ENCODE measurements at places on chromosomes 7 and 10.

DNA sequence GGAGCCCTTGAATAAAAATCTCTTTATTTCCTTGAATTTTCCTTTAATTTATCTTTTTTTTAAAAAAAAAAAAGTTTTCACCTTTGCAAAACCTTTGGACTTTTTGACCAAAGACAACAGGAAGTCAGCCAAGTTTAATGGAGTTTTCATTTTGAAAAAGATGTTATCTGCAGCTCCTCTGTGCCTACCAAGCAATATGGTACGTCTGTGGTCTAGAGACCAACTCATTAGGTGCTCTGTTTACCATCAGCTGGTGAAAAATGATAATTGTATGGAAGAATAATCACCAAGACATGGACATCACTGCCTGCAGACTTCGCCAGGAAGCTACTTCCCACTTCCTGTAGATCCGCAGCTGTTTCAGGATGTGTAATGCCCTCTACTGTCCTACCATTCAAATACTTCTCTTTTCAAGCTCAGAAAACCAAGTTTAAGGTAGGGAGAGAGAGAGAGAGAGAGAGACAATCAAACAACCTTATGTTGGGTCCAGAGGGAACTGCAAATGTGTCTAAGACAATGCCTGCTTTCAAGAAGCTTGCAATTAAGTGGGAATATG is 18.7 kb downstream of the PLXNA4 start:
- no peak for DNase-seq

DNA sequence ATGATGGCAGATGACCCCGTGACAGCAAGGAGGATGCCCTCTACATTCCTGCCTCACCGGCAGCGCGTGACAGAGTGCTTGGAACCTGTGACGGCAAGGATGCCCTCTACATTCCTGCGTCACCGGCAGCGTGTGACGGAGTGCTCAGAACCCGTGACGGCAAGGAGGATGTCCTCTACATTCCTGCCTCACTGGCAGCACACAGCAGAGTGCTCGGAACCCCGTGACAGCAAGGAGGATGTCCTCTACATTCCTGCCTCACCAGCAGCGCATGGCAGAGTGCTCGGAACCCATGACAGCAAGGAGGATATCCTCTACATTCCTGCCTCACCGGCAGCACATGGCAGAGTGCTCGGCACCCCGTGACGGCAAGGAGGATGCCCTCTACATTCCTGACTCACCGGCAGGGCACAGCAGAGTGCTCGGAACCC is 231.0 kb downstream of the DIP2C start:
- DNase-seq = no peak

DNA sequence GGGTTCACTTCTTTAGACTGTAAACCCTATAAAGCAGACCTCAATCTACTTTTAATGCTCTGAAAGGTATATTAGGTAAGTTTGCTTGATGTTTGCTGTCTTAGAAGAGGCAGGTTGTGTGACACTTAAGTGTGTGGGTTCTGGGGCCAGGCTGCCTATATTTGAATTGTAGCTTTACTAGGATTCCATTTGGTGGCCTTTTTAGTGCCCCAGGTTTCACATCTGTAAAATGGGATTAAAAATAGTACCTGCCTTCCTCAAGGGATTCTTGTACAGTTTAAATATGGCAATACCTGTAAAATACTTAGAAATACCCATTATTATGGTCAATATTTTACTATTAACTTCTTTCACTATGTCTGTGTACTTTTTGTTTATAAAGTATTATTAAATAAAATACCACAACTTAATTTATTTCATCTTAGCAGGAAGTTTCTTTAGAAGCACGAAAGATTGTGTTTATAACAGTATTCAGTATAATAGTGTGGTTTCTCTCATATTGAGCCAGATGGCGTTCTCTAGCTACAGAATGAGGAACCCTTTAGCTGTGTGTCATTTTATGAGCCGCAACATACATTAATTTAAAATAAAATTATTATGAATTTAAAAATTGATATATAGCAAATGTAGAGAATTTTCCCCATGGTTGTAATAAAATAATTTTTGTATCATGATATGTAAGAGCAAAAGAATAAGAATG is 94.2 kb downstream of the CDK14 start:
- no peak for DNase-seq

DNA sequence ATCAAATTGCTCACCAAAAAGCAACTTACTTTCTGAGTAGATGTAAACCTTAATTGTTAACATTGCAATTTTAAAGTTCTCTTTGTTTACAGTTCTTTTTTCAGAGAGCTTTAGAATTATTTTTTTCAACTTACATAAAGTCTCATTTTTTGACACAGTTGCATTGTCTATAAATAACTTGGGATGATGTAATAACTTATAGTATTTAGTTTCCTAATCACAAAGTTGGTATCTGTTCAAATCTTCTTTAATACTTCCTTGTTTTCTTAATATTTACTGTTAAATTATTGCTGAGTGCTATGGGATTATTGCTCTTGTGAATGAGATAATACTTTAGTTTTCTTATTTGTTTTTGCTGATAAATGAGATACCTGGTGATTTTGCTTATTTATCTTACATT is 18.9 kb upstream of the SUV39H2 start:
- no peak for DNase-seq

- no peak for DNase-seq
Observed at GRCh38 chr7:132932296-132933071, 149.4 kb downstream of the CHCHD3 start.

DNA sequence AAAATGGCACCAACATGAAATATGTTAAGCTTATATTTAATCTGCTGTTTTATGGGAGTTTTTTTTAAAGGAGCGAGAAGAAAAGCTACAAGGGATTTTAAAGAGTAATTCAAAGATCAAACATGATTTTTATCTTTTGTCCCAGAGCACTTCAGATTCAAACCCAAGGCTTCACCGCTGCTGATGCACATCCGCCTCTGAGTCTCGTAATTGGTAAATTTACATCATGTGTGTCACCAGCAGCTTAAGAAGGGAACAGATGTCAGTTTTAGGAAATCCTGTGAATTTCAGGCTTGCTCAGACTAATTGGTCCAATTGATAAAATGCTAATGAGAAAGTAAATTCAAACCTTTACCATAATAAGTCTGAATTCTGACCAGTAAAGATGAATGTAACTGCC is 406.3 kb downstream of the GFRA1 start:
- no peak for DNase-seq

DNA sequence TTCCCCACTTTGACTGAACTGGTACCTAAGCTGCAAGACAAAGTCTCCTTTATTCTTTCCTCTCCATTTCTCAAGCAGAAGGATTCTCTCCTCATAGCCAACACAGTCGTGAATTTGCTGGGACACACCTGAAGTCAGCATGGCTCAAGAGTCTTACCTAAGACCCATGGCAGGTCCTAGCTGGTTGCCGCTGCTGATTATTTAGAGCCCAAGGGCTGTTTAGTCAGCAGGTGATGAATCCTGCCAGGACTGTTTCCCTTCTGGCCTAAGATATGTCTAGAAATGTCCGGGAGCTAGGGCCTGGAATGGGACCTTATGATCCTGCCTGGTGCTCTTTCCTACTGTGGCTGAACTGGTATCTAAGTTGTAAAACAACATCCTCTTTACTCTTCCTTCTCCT is 82.8 kb downstream of the AHCYL2 start:
- DNase-seq = no peak

- no peak for DNase-seq
Observed at GRCh38 chr7:100884736-100885439, 4.6 kb downstream of the UFSP1 start.

DNA sequence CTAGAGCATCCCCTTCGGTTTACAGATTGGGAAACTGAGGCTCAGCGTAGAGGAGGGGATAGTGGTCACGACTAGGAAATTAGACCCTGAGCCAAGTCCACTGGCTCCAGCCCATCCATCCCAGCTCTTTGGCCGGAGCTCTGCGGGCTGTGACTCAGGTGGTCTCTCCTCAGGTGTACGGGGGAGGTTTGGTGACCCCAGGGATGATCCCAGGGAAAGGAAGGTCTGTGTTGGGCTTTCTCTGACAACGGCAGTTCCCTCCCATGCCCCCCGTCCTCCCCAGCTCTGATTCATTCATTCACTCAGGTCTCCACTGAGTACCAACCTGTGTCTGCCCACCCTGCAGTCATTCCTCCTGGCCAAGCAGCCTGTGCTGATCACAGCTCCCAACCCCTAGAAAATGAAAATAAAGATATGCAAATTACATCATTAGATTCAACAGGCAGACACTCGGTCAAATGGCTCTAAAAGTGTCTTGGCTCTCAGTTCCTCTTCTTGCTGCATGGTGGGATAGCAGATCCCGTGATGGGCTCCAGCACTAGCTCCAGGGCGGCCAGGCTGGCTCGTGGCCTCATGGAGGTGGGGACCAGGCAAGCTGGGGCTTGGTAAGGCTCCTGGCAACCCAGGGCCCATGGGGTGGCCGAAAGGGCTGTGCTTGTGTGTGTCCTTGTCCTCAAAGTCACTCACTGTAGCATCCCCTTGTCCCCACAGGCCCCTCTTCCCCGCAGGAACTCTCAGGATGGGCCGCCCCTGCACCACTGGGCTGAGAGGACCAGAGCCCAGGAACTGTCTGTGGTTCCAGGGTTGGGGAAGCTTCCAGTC is 37.8 kb downstream of the CLRN3 start:
- DNase-seq = no peak

GRCh38 chr10:100656454-100656853 is 88.9 kb upstream of the PAX2 start:
- DNase-seq = no peak

DNA sequence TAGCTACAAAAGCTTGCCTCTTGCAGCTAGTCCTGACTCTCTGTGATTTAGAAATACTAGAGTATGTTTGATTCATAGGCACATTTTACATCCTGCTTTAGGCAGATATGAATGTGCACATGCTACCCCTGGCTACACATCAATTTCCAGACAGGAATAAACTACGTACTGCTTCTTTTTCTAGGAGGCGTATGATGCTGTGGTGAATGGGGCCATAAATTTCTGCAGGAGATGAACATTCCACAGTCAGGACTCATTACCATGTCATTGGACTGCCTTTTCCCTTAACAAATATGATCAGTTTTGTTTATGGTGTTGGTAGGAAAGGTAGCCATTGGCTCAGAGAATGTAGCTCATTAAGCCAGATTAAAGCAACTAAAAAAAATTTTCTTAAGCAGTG is 50.1 kb upstream of the IFRD1 start:
- DNase-seq = no peak

DNA sequence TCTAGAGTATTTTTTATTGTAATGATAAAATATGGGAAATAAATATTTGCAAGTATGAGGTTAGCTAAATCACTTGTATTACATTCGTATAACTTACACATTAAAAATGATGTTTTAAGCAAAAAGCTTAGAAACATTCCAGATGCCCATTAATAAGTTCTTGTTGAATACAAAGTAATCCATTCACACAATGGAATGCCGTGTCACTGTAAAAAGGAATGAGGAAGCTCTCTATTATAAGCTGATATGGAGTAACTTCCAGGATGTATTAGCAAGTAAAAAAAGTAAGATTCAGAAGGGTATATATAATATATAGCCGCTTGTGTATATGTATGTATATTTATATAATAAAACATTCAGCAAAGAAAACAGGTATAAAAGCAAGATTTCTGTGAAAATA is 412.8 kb upstream of the MTPN start:
- DNase-seq = no peak

DNA sequence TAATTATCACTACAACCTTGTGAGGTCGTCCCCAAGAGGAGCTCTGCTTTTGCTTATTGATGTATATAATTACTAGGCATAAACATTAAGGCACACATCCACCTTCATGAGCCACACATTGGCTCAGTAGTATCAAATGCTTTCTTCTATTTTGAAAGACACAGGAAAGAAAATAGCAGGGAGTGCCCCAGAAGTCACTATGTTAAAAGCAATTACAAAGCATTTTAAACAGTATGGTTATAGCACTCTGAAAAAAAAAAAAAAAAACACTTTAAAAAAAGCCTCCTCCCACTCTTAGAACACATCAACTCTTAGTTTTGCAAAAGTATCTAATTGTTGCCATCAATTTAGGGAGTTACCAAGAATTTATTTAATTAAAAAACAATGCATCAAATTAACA is 474.2 kb downstream of the PARD3 start:
- no peak for DNase-seq

DNA sequence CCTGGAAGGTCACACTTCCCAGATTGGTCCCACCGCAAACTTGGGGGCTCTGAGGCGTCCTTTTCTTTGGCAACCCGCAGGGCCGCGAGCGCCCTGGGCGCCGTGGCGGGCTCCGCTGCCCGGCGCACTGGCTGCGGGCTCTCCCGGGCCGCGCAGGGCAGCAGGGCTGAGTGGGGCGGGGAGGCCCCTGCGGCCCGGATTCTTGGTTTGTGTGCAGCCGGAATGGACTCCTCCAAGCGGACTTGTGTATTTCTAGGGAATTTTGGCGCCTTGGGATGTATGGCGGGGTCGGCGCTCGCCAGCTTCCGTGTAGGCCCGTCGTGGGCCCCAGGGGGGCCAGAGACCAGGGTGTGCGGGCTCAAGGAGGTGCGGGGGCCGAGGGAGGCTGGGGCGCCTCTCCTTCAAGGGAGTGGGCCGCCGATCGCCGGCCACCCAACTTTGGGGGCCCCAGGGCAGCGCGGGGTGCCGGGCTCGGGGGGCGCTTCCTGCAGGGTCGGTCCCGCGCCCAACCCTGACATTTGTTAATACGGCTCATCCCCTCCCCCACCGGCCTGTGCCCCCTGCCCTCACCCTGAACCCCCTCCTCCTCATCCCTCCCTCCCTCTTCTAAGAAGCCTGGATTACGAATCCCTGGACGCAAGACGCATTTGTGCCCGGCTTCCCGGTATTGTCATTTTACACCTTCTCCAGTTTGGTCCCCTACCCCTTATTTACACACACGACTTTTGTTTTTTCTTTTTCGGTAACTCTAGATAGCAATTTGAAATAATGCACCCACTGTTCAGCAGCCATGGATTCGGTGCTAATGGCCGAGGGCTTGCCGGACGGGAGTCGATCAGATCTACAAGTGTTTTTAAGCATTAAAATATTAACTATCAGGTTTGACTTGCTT is 2.5 kb downstream of the TCF7L2 start:
- peak; percentile 58 for DNase-seq

GRCh38 chr7:107592361-107593024 is 12.4 kb downstream of the BCAP29 start:
- DNase-seq = no peak

GRCh38 chr7:141584935-141585334 is 33.7 kb downstream of the AGK start:
- DNase-seq = no peak

GRCh38 chr10:92834331-92834730 is 14.0 kb upstream of the EXOC6 start:
- no peak for DNase-seq

- DNase-seq = no peak
Observed at GRCh38 chr7:43281268-43281667, 168.8 kb downstream of the HECW1 start.

All from ovary (tissue), 10 donors.